Activated CD4-positive, CD25-positive, alpha-beta regulatory T cell (primary cell): ENCODE measurements at places on chromosomes 2 and 18.

DNA sequence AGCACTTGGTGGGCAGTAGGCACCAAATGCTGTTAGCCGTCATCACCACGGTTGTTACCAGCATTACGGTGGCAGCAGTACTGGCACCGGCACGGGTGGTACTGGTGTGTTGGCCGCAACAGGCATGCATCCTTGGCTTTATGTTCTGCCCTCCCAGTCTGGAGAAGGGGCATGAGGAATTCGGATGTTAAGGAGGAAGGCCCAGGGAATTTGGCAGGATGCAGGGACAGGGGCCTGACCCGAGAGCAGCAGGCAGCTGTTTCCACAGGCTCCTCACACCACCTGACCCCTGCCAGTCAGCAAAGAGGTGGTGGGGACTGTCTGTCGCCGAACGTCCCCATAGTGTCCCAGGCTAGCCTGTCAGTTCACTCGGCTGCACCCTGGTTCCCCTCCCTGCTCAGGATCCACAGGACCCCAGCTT, 79.0 kb downstream of the EDAR start:
- DNase-seq, result no peak

DNA sequence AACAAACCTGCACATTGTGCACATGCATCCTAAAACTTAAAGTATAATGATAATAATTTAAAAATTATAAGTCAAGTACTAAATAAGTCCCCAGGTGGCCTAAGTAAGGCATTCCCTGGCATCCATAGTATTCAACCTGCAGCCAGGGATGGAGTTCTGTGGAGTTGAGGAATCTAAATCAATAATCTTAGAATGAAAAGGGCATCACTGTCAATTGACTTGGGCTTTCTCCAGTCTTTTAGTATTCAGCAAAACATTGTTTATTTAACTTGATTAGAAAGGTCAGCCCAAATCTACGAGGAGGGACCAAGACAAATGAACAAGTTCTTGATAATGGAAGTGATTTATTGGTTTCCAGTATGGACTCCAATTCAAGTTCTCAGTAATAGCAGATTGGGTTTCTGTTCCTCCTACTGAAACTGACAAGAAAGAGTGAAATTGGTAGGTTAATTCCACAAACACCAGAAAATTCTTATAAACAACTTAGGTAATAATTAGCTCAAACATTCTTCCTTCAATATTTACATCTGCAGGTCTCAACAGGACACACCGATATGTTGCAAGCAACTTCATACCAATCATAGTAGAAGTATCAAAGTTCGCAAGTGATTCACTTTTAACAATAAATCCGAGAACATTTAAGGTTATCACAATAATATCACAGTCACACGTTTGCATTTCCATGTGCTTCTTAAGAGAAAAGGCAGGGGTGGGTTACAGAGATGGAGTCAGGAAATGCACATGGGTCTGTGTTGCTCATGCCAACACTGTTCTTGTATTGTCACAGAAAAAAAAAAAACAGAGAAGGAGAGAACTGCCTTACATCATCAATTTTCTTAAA, 51.7 kb upstream of the EHBP1 start:
- DNase-seq, result no peak

DNA sequence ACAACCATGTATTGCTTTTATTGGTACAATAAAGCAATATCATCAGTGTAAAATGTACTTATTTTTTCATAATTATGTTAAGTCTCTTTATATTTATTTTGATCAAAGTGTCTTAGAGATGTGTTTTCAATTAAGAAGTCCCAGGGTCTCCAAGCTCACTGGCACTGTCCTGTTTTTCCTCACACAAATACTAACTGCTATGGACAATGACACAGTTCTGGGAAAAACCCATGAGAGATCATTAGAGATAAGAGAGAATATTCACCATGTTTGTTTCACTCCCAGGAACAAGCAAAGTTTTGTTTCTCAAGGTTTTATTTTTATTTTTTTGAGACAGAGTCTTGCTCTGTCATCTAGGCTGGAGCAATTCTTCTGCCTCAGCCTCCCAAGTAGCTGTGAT, 38.7 kb downstream of the E2F6 start:
- no peak for DNase-seq

DNA sequence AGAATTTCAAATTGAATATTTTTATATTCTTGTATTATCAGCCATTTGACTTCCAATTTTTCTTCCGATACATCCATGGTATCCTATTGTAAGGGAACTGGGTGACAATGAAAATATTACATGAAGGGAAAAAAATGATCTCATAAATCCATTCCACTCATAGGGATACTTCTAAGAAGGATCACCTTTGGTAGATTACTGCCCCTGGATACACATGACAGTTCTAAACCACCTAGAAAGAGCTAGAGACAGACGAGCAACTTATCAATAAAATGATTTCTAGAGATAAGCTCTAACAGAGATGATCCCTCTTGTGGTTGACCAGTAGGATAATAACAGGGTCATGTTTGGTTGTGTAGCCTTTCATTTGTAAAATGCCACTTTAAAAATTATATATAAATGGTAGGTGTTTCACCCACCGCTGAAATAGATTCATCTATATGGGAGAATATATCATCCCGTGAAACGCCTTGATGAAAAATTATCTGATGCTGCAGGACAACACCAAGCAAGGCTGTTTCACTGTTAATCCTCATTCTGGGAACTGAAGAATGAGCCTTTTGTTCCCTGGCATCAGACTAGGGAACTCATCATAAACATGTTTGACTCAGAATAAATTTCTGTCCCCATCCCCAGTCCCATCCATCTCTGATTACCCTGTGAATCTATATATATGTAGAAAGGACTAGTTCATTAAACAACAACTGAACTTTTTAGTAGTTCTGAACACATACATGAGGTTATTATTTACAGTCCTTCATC, 180.0 kb downstream of the TCF4 start:
- no peak for DNase-seq

DNA sequence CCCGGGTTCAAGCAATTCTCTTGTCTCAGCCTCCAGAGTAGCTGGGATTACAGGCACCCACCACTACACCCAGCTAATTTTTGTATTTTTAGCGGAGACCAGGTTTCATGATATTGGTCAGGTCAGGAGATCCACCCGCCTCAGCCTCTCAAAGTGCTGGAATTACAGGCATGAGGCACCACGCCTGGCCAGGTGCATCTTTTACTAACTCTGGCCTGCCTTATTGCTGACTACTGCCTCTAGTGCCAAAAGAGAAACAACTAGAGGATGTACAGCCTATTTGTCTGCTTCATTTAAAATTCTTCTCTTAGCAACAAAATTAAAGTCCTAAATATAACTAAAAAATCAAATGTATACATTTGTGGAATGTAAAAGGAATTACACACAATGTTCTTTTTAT, 115.4 kb downstream of the BMPR2 start:
- no peak for DNase-seq
